SIG-M5 (cell line): ENCODE measurements at places on chromosomes 7 and 10.

GRCh38 chr7:156661637-156662036 lies 21.1 kb downstream of the RNF32 start:
- no peak for DNase-seq

GRCh38 chr7:20395104-20395503 lies 64.4 kb downstream of the ITGB8 start:
- no peak for DNase-seq

DNA sequence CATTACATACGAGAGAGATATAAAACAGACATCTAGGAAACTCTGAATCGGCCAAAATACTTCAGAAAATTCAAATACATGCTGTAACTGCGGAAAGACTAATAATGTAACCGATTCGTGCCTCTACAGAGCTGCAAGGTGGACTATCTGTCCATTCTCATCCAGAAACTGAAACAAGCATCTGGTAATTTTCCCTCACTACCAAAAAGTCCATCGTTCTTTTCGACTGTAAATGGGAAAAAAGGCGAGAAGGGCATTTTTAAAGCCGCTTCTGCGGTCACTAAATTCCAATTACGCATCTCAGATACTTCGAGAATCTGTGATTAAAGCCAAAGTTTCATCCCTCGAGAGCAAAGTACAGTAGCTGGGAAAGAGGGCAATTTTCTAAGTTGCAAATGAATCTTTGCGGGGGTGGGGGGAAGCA lies 1.3 kb downstream of the OGA start:
- DNase-seq, result no peak

DNA sequence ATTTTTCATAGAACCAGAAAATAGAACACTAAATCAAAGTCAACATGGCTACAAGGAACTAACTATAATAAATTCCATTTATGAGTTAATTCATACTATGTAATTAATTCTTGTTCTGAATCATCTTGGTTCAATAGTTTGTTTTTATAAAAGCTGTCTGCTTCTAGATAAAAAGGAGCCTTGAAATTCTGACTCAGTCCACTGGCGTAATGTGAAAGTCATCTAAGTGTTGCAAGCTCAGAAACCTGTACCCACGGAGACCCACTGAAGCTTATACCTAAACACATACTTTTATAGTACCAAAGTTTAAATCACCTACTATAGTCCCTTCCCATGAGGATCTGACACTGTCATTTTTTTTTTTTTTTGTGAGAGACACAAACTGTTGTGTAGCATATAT lies 489.4 kb downstream of the SEMA3D start:
- DNase-seq, result no peak

- DNase-seq, result no peak
Observed at GRCh38 chr10:3926675-3927525, 141.9 kb upstream of the KLF6 start.

DNA sequence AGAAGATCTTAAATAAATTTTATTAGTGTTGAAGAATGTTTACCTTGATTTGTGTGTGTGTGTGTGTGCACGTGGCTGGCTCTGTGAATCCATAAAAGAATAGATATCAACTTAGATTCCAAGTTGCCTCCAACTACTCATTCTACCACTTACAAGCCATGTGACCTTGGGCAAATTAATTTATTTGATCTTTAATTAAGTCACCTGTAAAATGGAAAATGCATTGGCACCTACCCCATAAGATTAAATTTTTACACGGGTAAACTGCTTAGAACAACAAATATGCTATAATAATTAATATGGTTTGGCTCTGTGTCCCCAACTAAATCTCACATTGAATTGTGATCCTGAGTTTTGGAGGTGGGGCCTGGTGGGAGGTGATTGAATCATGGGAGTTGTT lies 604.9 kb upstream of the NRG3 start:
- DNase-seq, result no peak

- DNase-seq, result no peak
Observed at GRCh38 chr10:131591936-131592335, 280.4 kb upstream of the TCERG1L start.

DNA sequence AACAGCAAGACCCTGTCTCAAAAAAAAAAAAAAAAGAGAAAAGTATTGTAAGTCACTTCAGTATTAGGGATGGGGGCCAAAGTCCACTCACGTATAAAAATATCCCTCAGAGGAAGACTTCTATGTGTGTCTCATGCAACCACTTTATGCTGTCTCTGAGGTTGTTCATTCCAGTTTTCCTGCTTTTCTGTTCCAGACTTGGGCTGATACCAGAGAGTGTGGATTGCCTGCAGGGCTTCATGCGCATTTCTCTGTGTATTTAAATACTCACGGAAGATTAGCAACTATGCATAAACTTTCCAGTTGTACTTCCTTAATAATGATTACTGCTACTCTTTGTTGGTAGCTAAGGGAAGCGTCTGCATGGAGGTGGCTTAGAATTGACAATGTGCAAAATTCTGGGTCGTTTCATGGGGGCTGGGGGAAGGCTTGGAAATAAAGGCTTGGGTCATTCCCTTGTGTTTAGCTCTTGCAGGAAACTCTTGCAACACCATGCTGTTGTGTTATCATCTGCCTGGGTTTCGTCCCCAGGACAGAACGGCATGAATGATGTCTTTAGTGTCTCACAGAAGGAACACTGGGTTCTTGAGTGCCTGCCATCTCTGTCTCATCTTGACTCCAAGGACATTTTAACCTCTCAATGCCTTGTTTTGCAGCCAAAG lies 54.1 kb downstream of the KIAA1217 start:
- DNase-seq, result no peak

GRCh38 chr7:2936301-2936700 lies 92.2 kb upstream of the GNA12 start:
- no peak for DNase-seq

DNA sequence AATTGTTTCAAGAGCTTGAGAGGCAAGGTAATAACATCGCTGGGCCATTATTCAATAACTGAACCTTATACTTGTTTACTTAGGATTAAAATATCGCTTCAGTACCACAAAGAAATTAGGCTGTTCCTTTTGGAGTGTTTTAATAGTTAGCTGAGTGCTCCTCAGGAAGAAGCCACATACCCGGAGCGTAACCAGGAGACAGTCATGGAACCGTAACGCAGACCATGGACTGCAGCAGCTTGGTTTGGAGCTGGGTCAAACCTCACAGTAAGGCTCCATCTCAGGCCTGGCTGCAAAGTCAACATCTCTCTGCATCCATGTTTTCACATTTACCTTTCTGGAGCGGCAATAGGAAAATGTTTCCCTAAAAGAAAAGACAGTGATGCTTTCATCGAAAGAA lies 599.0 kb downstream of the TNS3 start:
- DNase-seq, result no peak
